Stimulated activated CD8-positive, alpha-beta memory T cell treated with anti-CD3 and anti-CD28 coated beads, Interleukin-2, amount 100 ng/mL, for 48 hours (primary cell): ENCODE measurements at places on chromosomes 12 and 14.

DNA sequence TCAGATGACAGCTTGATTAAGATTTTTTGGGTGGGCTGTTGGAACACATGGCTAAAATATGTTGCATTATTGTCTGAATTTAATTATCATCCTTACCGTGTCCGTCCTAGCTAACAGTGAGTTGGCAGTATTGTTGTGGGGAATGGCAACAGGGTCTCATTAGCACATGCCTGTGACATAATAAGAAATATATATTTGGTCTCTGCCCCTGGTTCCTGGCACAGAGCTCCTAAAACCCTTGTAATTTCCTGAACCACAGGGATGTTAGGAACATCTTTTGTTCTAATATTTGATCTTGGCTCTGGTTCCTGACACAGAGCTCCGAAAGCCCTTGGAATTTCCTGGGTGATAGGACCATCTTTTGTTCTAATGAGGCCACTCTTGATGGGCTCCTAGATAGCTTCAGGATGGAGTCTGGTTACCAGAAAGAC is 76.0 kb downstream of the SYNE2 start:
- DNase-seq = no peak

GRCh38 chr12:66627270-66627987 is 51.4 kb downstream of the GRIP1 start:
- no peak for DNase-seq

DNA sequence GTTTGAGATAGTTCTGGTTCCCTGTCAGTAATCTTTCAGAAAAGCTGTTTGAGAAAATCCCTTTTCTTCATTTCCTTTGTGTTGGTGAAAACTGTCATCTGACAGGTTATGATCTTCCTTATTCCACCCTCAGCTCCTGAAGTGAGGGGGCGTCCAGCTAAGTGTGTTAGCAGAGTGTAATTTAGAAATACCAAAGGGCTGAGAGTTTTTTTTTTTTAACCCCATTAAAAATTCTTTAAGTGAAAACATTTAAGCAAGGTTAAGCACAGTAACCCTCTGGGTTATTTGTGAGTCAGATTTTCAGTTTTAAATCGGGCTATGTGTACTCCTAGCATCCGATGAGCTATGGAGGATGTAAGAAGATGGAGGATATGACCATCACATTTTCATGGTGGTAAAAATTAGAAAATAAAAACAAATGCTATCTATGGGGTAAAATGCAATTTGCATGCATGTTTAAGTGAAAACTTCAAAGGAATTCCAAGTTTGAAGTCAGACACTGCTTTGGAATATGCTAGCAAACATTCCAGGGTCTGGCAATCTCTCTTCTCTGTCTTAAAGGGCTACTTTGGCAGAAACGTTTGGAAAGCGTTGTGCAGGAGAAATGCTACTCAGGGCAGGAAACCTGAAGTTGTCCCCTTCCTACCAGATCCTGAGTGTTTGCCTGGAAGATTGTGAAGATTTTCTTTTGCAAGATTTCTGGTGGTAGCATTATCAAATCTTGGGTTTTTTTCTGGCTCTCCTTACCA is 197.0 kb upstream of the PRICKLE1 start:
- no peak for DNase-seq

DNA sequence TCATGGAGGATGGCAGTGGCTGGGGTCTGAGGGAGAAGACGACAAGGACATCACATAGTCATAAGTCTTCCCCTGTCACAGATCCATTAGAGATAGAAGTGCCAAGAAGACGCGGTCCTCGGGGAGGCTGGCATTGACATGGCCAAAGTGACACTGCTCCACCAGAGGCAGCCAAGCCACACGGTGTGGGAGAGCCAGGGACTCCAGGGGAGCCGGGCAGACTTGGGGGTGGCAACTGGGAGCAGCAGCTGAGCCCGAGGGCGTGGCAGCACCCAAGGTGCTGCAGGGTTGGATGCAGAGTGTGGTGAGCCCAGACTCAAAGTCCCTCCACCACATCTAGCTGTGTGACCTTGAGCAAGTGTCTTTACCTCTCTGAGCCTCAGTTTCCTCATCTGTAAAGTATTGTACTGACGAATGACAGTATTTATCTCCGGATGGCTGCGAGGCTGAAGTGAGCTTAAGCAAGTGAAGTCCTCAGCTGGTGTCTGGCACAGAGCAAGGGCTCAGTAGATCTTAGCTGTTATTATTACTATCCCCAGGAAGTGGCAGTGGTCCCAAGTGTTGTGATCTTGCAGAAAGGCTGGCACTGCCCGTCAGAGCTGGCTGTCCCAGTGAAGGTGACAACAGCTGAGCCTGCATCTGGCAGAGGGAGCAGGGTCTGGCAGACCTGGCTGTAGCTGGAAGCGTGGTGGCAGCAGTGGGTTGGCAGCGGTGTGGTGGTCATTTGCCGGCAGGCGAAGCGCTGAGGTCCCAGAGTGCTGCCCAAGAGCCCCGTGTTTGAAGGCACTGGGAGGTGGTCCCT is 54.9 kb downstream of the ZNF664 start:
- no peak for DNase-seq

GRCh38 chr12:14960548-14961465 is 594 bp downstream of the ARHGDIB start:
- no peak for DNase-seq
